BJ (cell line): ENCODE measurements at places on chromosomes 1 and 21.

GRCh38 chr21:19350286-19350685 is 946.7 kb upstream of the TMPRSS15 start:
- no peak for DNase-seq

DNA sequence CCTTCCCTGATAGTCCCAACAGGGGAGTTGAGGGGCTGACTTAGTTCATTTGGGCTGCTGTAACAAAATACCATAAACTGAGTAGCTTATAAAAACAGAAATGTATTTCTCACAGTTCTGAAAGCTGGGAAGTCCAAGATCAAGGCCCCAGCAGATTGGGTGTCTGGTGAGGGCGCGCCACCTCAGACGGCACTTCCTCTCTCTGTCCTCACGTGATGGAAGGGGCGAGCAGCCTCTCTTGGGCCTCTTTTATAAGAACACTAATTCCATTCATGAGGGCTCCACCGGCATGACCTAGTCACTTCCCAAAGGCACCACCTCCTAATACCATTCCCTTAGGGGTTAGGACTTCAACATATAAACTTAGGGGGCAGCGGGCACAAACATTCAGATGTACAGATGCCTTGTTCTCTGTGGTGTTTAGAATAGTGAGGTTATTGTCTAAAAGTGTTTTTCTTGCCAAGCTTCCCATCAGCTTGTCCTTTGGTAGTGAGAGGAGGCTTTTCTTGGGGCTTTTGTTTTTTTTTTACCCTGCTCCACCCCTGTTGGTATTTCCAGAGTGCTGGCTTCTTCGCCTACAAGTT is 20.3 kb downstream of the NIPAL3 start:
- DNase-seq = no peak

DNA sequence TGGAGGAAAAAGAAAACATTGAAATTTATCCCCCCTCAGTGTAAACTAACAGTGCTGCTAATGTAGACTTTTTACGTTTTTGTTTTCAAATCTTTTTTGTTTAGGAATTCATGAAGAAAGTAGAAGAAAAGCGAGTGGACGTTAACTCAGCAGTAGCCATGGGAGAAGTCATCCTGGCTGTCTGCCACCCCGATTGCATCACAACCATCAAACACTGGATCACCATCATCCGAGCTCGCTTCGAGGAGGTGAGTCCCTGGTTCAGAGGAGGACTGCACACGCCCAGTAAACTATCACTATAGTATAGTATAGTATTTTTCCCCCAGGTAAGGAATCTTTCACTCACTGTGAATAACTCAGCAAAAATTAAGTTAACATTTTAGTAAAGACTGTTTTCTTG is 37.8 kb upstream of the BMP8A start:
- no peak for DNase-seq

DNA sequence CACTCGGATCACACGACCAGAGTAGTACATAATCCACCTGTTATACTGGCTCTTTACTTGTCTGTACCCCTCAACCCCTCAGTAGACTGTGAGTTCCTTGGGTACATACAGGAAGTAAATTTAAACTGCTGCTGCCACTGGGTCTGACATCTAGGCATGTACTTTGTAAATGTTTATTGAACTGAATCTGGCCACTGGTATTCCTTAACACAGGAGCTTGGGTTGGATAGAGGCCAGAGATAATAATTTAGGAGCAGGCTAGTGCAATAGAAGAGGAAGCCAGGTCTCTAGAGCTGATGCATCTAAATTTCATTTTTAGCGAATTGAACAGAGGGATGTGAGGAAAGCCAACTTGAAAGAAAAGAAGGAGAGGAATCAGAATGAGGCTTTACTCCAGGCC is 12.4 kb downstream of the TTC4 start:
- DNase-seq = no peak

DNA sequence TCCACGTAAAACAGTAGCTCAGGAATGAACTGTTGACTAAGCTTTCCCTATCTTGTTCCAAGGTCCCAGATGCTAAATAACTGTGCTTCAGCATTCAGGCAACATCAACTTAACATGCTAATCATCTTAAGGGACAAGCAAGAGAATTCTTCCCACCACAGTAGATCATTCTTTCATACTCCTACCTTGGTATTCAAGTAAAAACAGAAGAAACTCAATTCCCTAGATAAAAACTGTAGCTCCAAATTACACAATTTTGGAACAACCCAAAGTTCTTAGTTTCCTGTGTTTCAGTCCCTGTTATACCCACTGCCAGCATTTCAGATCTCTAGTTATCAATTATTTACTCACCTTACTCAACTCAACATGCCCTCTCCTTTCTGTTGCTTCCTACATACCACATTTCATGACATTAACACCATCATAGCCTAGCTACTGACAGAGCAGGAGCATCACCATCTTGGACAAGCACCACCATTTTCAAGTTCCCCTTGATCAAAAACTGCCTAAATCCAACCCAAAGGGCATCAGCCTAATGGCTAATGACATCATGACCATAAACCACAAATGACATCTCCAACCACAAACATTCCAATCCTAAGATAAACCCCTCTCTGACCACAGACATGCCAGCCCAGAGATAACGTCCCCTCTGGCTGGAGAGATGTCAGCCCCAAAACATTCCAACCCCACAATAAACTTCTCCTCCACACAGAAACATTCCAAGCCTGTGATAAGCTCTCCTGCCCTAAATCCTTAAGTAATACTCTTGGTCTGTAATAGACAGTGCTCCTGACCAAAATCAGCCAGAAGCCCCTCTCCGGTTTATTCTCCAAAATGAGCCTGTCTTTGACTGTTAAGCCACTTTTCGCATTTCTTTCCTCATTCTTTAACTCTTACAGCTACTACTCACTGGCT is 191.2 kb downstream of the RERE start:
- peak; percentile 79 for DNase-seq

DNA sequence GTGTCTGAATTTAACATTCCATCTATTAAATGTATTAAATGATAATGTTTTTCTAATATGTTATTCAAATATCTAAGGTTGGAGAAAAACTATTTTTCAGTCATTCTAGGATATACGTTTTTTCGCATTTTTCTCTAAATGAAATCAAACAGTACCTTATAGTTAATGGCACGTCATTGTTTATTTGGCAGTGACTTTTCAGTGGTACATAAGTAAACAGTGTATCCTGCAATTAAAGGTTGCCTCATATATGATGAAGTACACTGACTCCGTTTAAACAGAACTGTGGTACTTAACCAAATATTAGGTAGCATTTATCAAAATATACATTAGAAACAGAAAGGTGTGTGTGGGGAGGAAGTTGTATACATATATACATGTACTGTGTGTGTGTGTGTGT is 79.2 kb downstream of the EPS15 start:
- no peak for DNase-seq

DNA sequence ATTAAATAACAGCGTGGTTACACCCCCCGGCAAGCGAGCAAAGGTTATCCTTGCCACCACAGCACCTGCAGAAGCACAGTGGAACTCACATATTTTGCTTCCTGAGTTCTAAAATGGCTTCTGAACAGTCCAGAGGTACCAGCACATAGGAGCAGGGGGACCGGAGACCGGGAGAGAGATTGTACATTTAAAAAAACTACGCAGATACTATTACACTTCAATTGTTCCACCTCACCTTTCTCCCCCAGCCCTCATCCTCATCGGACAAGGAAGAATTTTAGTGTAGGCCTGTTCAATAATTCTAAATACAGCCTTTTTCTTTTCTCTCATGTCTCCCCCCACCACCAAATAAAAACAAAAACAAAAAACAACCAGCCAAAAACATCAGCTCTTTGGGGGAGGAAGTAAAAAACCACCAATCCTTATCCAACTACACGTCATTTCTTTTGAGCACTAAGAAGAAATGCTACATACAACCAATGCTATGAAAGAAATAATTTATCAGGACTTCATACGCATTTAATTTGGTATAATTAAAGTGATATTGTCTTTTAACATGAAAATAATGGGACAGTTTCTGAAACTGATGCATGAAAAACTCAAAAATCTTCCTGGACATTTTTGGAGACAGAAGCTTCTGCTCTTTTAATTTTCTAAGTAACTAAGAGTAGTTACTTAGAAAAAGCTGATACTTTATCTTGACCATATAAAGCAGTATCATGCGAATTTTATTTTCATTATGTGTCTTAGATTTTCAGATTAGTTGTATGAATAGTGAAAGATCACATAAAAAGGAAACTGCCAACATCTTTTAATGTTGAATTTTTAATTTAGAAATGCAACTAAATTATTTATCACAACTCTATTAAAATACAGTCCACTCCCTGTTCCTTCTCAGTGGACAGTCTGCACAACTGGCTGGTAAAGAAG is 9.1 kb downstream of the CDKN2C start:
- DNase-seq = no peak

DNA sequence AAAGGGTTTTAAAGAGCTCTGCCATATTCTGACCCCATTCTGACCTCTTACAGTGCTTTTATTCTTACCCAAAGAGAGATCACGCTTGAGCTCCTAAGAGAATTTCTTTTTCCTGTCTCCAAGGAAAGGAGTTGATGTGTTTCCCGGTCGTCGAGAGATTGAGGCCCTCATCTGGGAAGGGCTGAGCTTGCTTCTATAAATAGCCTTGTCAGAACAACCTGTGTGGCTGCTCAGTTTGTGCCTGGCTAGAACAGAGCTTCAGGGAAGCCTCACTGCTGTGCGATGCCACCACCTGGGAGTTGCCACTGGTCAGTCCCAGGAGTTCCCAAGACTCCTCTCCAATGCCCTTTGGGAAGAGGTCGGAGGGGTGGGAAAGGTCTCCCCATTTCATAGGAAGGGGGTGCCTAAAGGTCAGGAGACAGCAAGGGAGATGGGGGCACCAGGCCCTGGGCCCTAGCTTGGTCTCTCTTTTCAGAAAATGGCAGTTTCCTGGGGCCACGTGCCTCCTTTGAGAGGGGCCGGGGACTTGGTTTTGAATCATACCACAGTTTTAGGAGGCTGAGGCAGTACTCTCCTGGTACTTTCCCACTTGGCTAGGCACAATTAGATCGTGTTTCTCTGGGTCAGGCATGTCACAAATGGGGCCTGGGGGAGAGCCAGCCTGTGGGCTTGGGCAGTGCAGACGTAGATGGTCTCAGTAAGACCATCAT is 52.1 kb downstream of the EIF2D start:
- no peak for DNase-seq

DNA sequence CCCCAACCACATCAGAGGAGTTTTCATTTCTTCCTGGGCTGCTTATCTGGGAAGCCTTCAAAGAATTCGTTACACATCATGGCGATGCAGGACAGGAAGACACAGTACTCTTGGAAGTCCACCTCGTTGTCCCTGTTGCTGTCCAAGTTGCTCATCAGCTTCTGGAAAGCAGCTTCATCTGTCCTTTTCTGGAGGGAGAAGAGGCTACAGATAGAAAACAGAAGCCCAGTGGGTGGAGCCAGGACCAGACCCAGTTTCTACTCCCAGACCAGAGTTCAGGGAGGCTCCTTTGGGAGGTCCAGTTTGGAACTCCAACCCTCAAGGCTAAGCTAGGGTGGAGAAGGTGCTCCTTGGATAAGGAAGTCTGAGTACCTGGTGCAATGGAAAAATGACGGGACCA is 1.9 kb downstream of the S100A4 start:
- no peak for DNase-seq

- DNase-seq = no peak
Measured at GRCh38 chr1:211925016-211925415, 94.5 kb upstream of the LPGAT1 start.

DNA sequence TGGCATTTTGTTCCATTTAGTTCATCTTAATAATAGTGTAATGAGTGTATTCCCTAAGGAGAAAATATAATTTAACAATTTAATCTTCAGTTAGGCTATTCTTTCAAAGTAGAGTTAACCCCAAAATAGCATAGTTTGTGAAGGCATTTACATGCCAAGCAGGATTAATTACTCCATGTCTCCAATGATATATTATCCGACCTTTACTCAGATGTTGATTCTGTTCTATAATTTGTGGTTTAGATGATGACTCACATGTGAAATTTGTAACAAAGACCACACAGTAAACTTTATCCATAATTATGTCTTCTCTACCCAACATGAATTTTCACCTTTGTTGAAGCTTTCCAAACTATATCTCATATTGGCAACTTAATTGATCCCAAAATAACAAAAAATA is 2065.2 kb downstream of the MRPL39 start:
- DNase-seq = no peak

GRCh38 chr1:54317084-54317483 is 89.1 kb downstream of the SSBP3 start:
- DNase-seq = no peak

- no peak for DNase-seq
Measured at GRCh38 chr1:174794861-174795260, 204.9 kb upstream of the CACYBP start.

GRCh38 chr1:44905276-44905675 is 62.2 kb upstream of the PTCH2 start:
- no peak for DNase-seq

DNA sequence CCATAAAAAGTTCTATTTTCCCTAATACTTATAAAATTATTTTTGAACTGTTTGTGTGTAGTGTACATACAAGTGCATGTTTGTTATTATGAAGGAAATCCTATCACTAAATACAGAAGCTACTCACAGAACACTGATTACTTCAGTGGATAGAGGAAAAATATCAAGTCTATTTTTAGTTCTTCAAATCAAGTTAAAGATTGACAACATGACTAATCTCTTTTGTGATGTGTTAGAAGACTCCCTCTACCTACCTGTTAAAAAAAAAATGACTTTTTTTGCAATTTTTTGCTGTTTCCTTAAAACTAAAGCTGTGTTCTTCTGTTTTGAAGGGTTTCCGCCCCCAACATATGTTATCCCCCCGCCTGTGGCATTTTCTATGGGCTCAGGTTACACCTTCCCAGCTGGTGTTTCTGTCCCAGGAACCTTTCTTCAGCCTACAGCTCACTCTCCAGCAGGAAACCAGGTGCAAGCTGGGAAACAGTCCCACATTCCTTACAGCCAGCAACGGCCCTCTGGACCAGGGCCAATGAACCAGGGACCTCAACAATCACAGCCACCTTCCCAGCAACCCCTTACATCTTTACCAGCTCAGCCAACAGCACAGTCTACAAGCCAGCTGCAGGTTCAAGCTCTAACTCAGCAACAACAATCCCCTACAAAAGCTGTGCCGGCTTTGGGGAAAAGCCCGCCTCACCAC is 45.5 kb downstream of the NCF2 start:
- no peak for DNase-seq

DNA sequence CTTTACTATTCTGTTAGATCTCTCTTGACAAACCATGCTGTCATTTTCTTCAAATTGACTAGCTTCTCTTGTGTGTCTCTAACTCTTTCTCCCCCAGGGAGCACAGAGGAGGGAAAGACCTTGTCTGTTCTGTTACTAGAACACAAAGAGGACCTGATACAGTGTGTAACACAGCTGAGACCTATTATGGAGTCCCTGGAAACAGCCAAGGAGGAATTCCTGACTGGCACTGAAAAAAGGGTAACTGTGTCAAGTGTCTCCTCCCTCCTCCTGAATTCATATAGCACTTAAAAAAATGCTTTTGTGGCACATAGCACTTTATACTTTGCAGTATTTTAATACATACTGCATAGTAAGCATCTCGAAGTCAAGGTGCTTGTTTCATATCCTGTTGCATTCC is 50.6 kb downstream of the ZBTB40 start:
- no peak for DNase-seq
